ENCODE measurements at places on chromosomes 2 and 18.

DNA sequence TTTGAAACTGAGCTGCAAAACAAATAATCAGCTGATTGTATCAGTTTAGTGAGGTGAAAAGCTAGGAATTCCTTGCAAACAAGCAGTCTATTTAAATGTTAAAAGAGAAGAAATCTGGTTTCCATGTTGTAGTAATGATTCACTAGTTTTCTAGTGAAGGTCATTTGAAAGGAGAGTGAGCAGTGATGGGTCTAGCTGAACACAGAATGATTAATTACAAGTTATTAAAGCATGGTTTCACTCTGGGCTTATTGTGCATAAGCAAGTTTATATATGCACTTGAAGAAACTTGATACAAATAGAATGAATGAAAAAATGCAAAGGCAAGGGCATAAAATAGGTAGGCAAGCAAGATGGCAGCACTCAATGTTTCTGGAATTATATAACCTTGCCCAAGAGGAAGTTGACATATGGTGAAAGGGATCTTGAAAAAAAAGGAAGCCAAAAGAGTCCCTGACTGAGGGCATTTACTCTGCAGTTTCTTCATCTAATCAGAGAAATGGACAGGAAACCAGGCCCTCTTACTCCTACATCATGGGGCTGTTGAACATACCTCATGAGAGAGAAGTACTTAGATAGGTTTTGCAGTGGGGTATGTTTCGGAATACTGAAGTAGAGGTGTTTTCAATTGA lies 53.2 kb downstream of the PLCL1 start:
- DNase-seq, result no peak

- no peak for DNase-seq
Observed at GRCh38 chr2:29293830-29294438, 178.7 kb downstream of the CLIP4 start.

DNA sequence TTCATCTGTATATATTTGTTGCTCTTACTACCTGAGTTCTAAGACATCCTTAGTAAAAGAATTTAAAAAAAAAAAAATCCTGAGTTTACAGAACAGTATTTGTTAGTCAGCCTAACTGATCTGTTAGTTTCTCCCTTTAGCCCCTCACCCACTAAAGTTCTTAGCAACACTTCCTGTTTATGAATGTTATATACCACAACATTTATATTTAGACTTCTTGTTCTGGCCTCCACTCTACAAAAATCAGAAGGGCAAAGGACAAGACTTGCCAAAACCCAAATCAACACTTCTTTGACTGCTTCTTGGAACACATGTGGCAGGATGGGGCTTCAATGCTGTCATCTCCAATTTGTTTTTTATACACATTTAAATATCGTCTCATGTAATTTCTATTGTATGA lies 71.1 kb downstream of the MGAT5 start:
- DNase-seq, result no peak

DNA sequence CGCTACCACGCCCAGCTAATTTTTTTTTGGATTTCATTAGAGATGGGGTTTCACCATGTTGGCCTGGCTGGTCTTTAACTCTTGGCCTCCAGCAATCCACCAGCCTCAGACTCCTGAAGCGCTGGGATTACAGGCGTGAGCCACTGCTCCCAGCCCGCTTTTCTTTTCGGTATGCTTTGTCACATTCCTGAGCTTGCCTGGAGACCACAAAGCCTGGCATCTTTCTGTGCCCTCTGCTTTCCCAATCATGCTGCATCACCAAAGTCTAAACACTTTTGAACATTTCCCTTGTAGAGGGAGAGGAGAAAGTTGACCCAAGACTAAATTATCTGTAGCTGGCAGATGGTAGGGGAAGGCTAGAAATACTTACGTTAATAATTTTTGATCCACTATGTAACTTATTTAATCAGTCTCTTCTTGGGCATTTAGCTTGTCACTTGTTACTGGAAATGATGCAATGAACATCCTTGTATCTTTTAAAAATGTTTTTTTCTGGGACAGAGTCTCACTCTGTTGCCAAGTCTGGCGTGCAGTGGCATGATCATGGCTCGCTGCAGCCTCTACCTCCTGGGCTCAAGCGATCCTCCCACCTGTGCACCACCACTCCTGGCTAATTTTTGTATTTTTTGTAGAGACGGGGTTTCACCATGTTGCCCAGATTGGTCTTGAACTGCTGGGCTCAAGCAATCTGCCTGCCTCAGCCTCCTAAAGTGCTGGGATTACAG lies 2.7 kb upstream of the NPC1 start:
- no peak for DNase-seq

DNA sequence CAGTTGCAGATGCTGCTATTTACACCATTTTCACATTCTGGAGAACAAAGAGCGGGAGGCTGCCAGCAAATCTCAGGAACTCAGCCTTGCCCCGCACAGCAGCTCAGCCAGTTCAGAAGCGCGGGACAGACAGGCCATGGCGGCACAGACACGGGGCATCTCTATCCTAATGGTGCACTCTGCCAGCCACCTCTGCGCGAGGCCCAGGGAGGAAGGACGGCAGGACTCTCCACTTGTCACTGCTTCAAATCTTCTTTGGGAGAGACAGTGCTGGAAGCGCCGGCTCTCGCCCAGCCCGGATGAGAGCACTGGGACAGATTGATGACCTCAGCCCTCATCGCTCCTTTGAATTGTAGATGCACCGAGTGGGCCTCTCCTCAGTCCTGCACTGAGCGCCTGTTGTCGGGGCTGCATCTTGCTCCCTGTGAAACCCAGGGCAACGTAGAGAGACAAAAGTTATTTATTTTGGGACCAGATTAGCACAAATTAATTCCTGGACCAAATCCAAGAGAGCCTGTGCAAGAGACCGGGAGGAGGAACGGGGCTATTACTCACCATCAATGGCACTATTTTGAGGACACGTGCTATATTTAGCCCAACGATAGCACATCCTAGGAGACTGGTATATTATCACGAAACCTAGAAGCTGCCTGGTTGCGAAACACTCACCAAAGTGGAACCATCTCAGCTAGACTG lies 211.4 kb upstream of the SMIM21 start:
- no peak for DNase-seq

DNA sequence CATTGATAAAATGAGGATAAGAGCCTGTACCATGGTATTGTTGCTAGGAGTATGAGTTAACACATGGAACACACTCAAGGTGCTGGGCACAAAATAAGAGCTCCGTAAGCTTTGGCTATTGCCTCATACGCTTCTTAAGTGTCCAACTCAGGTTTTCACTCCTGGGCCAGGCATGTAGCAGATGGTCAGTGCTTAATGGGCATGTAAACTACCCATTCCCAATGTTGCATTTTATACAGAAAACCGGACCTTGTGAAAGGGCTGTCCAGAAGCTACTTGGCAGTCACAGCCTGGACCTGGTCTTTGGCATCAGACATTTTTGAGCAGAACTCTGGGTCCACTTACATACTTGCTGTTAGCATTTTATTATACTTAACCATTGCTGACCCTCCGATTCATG lies 26.9 kb downstream of the MGAT5 start:
- DNase-seq, result no peak

DNA sequence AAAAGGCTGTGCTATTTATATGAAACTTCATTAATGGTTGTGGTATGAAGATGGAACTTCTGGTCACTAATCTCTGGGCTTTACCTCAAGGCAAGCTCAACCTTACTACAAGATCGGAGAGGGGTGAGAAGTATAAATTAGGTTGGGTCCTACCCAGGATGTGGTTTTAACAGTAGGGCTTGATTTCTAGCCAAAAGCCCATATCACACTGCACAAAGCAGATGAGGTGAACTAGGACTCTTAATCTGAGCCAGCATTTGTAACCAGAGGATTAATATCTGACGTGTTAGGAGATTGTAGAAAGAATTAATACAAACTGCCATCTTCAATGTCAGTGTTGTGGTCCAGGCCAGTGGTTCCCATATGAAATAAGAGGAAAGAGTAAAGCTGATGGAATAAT lies 86.4 kb upstream of the RGPD4 start:
- no peak for DNase-seq

- no peak for DNase-seq
Observed at GRCh38 chr2:10196110-10196892, 73.8 kb downstream of the RRM2 start.

DNA sequence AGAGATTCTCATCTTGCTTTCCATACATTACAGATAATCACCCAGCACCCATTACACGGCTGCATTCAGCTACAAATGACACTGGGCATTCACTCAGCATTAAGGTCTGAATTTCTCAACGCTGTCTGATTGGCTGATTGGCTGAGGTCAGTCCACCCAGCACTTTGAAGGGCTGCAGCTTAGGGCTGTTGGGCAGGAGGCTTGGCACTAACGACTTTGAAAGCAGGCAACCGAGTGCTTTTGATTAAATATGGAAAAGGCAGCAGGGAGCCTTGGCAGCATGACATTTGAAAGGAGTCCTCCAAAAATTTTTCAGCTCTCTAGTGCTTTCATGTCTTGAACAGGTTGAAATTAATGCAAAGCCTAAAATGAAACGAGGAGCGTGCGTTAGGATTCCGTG lies 253.0 kb downstream of the DCDC2C start:
- no peak for DNase-seq

GRCh38 chr2:16135196-16135912 lies 195.0 kb downstream of the MYCN start:
- DNase-seq, result no peak

DNA sequence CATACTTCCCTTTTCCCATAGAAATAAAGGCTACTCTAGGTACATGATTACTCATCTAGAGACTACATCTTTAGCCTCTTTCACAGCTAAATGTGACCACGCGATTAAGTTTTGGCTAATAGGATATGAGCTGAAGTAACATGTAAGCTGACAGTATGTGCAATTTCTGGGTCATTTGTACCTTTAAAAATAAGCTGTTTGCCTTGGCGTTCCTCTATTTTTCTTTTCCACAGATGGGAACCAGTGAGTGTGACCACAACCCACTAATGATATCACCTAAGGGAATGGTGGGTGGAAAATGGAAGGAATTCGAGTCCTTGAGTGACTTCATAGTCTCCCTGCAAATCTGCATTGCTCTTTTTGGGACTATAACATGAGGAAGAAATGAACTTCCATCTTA lies 11.7 kb upstream of the NABP1 start:
- no peak for DNase-seq

DNA sequence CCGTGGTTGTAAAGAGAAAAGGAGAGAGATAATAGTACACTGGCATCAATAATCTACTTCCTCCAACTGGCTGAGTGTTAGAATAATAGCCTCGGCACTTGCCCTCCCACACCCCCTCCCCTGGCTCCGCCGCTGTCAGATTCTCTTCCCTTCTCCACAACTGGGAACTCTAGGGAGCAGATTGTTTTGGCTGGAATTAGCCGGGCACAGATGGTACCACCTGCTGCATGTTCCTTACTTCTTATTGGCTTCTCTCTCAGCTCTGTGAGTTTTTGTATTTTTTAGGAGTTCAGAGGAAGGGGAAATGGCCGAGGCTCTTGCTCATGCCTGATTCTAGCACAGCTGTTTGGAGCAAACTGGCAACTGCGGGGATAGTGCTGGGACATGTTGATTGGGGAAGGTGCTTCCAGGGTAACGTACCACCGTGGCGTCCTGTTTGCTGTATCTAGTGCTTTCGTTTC lies 140.0 kb downstream of the ZEB2 start:
- no peak for DNase-seq

GRCh38 chr18:38539856-38540255 lies 974.3 kb upstream of the CELF4 start:
- no peak for DNase-seq

All from NCI-H187 (cell line).